ENCODE measurements at places on chromosomes 7 and 10.

- no peaks in the 10 kb centered on the region for H3K36me3 ChIP-seq
- H3K27ac ChIP-seq = no peak overlapping the region
- DNase-seq = no peak
- no peaks in the 10 kb centered on the region for H3K27me3 ChIP-seq
- no peak overlapping the region for H3K4me3 ChIP-seq
Observed at GRCh38 chr10:5047912-5048628, 44.4 kb upstream of the AKR1C2 start.

DNA sequence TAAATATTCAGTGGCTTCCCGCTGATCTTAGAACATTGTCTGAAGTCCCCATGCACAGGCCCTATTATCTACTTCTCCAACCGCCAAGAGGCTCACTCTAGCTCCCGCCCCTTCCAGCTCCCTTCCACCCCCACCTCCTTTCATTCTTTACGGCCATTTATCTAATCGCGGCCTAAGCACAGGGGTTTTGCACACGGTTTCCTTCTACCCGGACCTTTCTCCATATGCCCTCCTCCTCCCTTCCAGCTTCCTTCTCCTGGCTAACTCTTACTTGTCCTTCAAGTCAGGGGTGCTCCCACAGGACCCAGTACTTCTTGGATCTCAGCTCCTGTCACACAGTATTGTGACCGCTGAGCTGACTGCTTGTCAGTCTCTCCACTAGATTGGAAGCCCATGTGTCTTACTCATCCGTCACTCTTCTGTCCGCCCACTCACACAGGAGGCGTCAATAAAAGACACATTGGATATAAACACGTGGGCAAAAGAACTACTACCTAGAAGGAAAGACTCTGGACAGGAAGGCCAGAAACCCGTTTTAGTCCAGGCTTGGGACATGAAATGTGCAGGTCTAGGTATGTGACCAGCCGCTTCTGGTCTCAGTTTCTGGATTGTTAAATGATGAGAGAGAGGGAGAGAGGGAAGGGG, 20.2 kb upstream of the HPS1 start:
- H3K4me3 ChIP-seq = no peak overlapping the region
- peak overlapping the region; percentile 82 for H3K27ac ChIP-seq
- no peaks in the 10 kb centered on the region for H3K27me3 ChIP-seq
- peaks cover 46% of the 10 kb centered on the region for H3K4me1 ChIP-seq
- no peaks in the 10 kb centered on the region for H3K36me3 ChIP-seq
- peak; percentile 71 for DNase-seq

GRCh38 chr10:44724415-44725174, 186.5 kb upstream of the TMEM72 start:
- no peaks in the 10 kb centered on the region for H3K36me3 ChIP-seq
- no peaks in the 10 kb centered on the region for H3K27me3 ChIP-seq
- H3K4me1 ChIP-seq = no peaks in the 10 kb centered on the region
- no peak for DNase-seq
- H3K27ac ChIP-seq = no peak overlapping the region

- peaks cover 5% of the 10 kb centered on the region for H3K4me1 ChIP-seq
Observed at GRCh38 chr7:116836911-116837310, 25.5 kb upstream of the CAPZA2 start.
